Ecto neural progenitor cell (in vitro differentiated cells): ENCODE measurements at places on chromosomes 7 and 10.
A peak's percentile ranks its signal among the peaks of the same experiment; 100 is the strongest.

DNA sequence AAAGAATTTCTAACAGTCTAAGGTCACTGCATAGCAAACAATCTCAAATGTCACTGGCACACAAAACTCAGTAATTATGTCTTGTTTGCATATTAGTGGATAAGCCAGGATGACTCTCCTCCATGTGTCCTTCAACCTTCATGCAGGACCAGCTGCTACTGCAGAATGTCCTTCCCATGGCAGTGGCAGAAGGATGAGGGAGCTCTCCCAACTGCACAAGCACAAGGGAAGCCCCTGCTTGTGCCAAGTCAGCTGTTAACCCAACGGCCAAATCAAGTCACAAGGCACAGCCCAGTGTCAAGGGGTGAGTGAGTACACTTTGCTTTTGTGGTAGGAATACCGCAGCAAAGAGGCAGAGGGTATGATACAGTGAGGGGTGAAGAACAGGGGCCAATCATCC lies 59.3 kb upstream of the VWC2 start:
- no peak for DNase-seq

GRCh38 chr10:23338886-23339285 lies 5.7 kb downstream of the C10orf67 start:
- no peak for DNase-seq

DNA sequence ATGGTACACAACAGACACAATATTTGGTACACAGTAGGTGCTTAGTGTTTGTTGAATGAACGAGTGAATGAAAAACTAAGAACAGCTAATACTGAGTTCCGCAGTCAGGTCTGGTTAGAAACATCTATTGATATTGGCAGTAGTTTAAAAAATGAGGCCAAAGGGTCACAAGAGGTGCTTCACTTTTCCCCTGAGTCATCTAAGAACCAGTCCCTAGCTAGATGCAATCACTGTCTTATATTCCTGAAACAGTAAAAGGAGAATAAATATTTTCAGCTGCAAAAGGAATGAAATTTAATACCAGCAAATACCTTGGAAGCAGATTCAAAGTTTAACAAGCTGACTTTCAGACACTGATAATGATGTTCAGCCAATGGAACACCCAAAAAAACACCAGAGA lies 54.5 kb downstream of the SCRN1 start:
- no peak for DNase-seq

GRCh38 chr10:101062232-101063049 lies 652 bp downstream of the KAZALD1 start:
- DNase-seq: peak; percentile 88

DNA sequence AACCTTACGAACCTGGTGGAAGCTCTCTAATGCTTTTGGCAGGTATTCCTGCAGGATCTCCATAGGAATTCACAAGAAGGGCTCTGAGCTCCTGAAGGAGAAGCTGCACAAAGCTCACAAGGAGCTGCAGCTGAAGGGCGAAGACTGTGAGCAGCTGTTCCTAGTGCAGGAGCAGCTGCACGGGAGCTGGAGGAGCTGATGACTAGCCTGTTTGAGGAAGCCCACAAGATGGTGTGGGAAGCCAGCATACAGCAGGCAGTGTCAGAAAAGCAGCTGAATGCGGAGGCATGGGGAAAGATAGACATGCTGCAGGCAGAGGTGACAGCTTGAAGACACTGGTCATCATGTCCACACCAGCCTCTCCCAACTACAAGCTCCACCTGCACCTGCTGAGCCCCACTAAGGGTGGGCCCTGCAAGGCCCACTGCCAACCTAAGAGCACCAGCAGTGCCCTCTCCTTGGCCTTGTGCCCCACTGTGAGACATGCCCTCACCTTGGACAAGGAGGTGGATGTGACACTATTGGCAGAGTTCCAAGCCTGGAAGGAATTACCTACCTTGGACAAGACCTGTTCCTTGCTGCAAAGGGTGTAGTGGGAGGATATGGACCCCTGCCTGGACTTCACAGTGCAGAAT lies 250.6 kb downstream of the BBS9 start:
- DNase-seq: no peak

- peak; percentile 29 for DNase-seq
Measured at GRCh38 chr10:132876993-132877431, 65.4 kb downstream of the CFAP46 start.

GRCh38 chr7:100711369-100711768 lies 5.4 kb downstream of the POP7 start:
- no peak for DNase-seq

DNA sequence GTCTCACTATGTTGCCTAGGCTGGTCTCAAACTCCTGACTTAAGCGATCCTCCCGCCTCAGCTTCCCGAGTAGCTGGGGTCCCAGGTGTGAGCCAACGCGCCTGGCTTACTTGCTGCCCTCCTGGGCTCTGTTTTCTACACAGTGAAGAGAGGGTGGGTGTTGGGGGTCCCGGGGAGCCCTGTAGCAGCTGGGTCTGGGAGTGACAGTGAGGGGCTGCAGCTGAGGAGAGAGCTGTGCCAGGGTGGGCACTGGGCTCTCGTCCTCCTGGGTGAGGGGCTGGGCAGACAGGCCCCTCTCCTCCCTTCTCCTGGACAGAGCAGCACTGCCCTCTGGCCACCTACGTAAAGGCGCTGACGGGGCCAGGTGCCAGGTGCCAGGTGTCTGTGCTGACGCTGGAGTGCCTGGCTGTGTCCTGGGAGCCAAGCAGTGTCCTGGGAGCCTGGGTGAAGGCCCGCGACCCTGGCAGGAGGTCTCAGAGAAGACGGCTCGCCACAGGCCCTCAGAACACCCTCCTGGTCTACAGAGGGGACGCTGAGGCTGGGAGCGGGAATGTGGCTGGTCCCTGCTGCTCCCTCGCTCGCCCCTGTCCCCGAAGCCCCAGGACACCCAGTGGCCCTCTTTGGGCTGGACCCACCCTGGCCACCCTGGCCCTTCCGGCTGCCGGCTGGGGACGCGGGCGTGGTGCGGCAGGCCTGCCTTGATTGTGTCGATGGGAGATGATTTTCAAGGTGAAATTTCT lies 35.6 kb downstream of the UNCX start:
- no peak for DNase-seq

GRCh38 chr10:69007260-69007659 lies 18.7 kb downstream of the KIFBP start:
- DNase-seq: no peak

- no peak for DNase-seq
Measured at GRCh38 chr7:3146571-3147226, 103.0 kb upstream of the CARD11 start.

DNA sequence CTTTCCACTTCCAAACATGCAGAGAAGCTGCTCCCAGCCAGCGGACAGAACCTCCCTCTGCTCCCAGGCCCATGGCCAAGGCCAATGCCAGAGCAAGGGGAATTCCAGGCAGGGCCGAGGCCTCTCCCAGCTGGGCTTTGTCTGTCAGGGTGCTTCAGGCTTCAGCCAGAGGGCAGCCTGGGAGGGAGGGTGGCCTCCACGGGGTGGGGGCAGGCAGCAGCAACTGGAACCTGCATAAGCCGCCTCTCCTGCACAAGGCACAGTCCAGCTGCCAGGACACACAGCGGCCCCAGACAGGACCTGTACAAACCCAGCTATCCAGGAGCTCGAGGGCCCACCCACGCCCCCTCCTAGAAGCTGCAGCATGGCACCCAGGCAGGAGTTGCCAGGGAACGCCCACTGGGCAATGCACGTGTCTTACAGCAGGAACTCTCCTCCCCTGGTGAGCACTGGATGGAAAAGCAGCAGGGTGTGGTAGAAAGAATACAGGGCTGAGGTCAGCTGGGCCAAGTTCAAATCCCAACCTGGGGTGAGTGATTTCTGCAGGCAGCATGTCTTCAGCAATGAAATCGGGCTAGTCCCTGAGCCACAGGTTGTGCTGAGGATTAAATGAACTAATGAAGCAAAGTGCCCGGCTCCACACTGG lies 7.6 kb downstream of the FAM53B start:
- DNase-seq: peak; percentile 41

- DNase-seq: no peak
Measured at GRCh38 chr7:80312139-80312661, 177.6 kb downstream of the GNAI1 start.

DNA sequence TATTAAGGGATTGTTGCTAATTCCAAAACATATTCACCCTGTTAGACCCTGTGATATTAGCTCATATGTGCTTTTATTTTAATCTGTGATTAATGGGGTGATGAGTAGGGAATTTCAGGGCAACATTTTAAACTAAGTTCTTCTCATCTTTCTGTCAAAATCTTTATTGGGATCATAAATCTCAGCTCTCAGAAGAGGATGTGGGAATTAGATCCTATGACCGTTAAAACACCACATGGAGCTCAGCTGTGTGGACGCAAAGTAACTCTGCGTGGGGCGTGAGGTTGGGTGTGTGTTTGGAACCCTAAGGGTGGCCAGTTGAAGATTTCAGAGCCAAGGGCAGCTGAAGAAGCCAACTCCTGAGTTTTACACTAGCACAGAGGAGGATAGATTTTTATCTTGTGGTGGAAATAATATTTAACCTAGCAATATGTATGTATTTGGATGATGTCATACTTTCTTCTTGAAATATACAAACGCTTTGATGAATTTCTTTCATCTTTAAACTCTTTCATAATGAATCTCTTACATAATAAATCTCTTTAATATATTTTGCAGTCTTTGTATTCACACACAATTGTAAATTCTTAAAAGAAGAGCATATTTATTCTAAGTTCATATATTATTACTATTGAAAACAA lies 64.4 kb downstream of the EPDR1 start:
- no peak for DNase-seq
